ENCODE measurements at places on chromosomes 11 and 22.

DNA sequence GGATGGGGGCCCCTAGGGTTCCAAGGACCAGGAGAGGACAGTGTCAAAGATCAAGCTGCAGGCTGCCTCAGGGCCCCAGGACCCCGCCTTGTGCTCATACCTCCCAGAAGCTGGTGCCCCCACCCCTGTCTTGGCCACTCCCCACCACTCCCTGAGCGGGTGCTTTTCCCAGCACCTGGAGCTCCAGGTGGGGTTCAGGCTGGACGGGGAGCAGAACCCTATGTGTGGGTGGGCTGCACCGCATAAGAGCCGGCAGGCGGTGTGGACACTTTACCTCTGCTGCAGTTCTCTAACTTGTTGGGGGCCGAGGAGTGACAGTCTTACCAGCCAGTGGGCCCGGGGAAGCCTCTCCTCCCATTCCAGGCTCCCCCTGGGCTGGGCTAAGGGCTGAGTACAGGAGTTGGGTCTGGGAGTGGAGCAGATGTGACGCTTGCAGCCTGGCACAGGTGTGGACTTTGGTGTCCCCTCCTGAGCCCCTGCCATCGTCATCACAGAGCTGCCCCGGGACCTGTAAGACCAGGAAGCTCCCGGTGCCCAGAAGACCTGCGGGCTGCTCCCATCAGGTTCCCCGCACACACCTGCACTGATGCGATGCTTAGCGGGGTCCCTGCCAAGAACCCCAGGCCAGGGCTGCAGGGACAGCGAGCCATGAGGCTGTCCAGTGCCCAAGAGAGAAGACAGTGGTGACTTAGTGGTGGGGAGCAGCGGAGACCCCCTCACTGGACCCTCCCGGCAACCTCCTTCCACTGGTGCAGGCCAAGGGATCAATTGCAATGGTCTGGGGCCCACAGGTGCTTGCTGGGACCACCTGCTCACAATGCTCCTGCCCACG, 674.5 kb downstream of the BRD1 start:
- no peak for DNase-seq

DNA sequence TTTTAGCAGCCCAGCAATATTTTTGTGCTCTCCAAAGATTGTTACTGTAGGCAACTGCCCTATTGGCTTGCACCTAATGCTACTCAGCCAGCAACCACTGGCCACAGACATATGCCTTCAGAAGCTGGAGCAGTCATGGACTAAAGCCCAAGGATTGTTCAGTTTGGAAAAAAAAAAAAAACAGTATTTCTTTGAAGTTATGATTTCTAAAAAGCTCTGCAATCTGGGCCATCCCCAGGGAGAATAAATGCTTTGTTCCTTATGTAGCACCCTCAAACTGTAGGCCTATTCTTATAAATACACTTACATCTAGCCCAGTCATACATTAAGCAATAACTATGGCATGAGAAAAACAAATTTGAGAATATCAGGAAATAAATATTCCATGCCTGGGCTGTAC, 2190.5 kb upstream of the RAG2 start:
- no peak for DNase-seq

GRCh38 chr11:62267576-62267975, 2.4 kb upstream of the SCGB2A2 start:
- no peak for DNase-seq

DNA sequence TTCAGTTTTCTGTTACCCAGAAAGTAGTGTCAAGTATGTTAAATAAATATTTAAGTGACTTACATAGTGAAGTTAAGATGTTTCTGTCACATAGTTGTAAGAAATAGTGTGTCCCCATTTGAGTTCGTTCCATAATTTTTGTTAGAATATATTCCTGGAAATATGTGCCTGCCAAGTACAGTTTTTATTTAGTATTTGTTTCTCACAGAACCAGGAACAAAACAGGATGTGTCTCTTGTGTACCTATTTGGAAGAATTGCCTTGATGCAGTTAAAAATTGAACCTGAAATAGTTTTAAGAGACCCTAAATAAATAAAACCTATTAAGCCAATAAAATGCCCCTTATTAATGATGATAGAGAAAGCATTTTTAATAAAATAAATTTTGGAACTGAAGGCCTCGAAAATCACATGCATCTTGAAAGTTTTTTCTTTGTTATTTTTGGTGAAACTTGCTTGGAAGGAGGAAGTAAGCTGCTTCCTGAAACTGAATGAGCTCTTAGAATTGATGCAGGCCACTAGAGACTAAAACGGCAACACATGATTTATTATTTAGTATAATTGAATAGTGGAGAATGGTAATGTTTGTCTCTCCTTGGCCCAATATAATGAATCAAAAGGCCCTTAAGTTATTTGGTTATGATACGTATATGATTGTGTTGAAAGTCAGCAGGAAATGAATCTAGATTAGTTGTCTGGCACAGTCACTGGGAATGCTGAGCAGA, 55.9 kb downstream of the SWAP70 start:
- DNase-seq = no peak

- no peak for DNase-seq
Observed at GRCh38 chr11:74015919-74016684, 7.2 kb upstream of the UCP3 start.

DNA sequence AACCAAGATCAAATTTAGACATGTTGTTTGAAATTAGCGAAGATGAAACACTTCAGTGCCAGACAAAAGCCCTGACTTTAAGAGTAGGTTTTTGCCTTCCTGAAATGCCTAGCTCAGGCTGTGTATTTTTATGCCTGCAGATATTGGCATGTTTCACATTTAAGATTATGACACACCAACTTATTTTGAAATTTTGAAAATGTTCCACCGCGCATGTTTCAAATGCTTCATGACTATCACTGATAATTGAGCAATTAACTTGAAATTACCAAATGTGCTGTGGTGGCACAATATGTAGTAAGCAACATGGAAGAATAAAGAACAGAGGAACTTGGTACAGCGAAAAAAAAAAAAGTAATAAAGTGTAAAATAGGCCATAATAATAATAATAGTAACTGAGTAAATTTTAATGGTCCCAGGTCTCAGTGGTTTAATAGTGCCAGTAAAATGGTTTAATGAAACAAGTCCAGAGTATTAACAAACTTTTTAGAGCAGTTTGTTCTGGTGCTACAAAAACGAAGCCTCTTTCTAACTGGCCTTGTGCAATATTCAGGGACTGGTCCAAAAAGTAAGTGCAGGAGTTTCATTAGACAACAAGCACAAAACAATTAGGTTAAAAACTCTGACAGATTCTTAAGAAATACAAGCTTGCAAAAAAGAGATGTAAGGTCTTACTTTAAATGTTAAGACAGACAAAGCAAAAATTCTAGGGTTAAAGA, 112.5 kb upstream of the SOX6 start:
- DNase-seq = no peak

DNA sequence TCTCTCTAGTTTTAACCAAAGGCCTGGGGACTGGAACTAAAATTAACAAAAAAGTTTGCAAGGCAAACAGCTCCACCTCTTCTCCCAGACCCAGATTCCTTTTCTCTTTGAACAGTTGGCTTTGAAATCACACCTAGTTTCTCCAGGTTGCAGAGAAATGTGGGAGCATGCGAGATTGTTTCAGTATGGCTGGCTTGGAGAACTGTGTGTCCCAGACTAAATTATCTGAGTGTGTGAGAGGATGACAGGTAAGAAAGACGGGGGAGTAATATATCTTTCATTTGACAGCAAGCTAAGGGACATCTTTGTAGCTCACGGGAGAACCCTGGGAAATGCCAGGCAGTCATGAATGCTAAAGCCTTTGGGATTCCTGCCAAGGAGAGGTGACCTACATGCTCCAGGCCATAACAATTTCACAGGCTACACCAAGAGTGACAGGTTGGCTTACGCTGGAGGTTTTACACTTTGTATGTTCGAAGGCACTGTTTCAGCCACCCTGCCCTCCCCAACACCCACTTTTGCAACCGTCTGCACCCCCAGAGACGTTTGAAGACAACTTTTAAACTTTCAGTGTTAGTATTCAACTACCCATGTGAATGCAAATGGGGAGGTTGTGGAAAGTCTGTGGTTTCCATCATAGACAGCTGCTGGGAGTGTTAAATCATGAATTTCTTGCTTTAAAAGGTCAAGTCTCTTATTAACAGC, 109.3 kb upstream of the SNX19 start:
- no peak for DNase-seq

DNA sequence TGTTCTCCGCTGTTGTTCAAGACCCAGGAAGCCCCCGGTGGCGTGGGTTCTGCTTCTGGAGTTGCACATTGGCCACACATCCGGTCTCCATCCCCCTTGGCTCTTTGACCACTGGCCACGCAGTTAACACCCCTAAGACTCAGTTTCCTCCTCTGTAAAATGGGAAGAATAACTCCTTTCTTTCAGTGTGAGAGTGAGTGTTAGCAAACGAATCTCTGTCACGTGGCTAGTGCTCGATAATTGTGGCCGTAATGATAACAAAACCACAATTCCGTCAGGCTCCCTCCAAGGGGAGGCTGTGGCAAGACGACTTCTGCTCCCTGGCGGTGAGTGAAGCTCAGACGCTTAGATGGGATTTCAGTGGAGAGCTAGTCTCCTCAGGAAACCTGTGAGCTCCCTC, 315.2 kb upstream of the B3GAT1 start:
- no peak for DNase-seq

GRCh38 chr22:36486619-36487384, 5.4 kb upstream of the TXN2 start:
- DNase-seq = peak; percentile 28
